ENCODE measurements at places on chromosomes 4 and X.

GRCh38 chrX:13599491-13599890, 30.1 kb downstream of the EGFL6 start:
- DNase-seq: no peak

DNA sequence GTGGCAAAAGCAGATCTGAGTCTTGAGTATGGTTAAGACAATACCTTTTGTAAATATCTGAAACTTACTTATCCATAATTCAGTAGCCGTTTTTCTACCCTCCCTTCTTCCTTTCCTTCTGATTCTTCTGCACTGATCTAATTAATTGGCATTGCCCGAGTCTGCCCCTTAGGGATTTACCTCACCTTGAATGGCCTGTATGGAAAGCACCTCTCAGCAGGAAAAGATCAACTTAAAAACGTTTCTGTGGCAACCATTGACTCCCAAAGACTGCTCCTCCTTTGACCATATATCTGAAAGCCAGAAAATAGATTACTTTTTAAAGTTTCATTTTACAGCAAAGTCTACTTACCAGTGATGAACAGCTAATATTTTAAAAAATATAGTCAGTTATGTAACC, 496.5 kb upstream of the LCORL start:
- DNase-seq: no peak

- no peak for DNase-seq
These were observed 58.2 kb upstream of the DUSP21 start for GRCh38 chrX:44785652-44786051.

GRCh38 chr4:154551872-154552686, 1.9 kb upstream of the PLRG1 start:
- peak; percentile 83 for DNase-seq

DNA sequence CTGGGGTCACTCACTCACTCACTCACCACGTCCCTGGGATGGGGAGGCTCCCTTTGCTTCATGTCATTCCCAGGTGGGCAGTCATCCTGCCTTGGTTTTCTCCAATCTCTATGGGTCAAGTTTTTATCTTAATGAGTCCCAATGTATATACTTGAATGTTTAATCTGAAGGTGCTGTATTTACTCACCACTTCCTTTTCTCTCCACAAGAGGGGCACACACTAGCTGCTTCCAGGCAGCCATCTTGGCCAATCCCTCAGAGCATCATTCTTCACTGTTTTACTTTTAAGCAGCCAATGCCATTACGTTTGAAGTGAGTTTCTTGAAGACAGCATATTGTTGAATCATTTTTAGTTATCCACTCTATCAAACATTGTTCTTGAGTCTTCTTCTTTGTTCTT, 153.4 kb upstream of the ARSJ start:
- no peak for DNase-seq

DNA sequence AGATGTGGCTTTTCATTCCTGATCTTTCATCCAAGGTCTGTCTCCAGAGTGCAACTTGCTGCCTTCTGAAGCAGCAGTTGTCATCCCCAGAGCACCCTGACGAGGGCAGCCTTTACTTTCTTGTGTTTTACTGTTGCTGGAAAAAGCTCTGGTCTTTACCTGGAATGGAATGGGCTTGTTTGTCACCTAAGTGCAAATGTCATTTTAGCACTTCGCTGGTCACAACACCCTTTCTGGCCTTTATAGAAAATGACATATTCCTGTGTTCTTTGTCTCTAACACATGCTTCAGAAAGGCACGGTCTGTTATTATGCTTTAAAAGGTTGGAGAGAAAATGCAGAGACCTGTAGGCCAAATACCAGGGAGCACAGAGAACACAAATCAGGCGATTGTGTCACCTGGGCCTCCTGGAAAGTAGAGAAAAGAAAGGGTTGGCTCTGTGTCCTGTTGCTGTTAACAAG, 332.7 kb upstream of the IGFBP7 start:
- DNase-seq: no peak

DNA sequence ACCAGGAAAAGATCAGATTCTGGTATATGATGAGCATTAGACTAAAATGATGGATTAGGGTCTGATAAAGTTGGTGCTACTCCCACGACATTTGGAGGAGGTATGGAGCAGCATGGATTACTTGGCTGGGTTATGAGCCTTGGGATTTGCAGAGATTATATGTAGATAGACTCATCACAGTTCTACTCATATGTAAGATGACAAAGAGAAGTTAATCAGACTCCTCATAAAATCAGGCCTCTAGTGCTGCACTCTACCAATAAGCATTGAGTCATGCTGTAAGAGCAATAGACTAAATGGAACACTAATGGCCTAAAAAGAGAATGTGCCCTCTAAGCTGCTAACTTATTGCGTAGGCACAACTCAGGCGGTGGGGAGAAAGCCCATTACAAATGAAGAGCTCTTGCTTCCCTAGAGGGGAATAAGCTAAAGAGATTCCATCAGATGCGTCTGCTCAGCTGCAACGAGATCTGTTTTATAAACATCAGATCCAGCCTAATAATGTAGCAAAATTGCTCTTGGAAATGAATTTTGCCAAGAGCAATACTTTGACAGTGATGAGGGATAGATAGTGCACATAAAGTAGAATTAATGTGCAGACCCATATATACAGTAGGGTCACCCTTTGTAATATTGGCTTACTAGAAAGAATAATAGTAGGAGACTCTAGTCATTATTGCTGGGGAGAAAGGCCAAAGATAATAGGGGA, 17.5 kb downstream of the LIAS start:
- DNase-seq: no peak

DNA sequence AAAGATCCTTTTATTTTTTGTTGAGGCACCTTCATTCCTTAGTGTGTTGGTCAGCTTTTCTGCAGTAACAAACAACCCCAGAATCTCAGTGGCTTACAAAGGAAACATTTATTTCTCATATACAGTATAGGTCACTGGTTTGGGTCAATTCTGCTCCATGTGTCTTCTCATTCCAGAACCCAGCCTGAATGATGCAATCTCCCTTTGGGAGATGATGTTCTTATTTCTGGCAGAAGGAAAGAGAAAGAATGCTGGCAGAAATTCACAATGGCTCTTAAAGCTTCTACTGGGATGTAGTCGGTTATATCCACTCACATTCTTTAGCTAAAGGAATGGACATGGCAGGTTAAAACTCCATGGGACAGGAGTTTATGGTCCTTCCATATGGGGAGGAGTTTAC, 42.3 kb downstream of the IDS start:
- DNase-seq: no peak

GRCh38 chr4:127832585-127832984, 48.1 kb upstream of the PLK4 start:
- no peak for DNase-seq

DNA sequence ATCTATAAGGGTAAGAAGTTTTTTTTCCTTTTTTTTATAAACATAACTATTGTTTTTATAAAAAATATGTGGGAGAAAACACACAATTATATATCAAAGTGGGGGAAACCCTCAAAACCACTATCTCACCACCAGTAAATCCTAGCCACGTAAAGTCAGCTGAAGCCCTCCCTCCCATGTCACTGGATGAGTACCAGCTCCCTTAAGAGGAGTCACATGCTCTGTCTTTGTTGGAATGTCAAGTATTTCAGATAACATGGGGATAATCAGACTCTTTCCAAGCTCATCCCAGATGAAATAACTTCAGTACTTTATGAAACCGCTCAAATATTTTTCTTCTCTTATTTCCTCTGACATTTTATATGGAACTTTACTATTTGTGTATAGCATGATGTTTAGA, 2.4 kb downstream of the MYOZ2 start:
- DNase-seq: no peak

DNA sequence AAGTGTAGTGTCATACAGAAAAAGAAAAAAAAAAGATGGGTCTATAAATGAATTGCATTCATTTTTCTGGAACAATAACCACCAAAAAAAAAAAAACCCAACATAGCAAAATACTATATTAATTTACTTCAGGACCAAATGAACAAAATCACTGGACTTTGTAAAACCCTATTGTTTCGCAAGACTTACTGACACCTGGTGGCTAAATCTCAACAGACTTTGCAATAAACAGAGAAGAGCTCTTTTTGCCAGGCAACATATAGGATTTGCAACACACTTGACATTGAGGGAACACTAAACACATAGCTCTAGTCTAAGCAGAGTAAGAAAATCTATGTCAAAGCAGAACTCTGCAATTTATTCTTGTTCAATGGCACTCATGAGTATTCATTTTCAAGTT, 990.2 kb downstream of the STPG2 start:
- DNase-seq: no peak

DNA sequence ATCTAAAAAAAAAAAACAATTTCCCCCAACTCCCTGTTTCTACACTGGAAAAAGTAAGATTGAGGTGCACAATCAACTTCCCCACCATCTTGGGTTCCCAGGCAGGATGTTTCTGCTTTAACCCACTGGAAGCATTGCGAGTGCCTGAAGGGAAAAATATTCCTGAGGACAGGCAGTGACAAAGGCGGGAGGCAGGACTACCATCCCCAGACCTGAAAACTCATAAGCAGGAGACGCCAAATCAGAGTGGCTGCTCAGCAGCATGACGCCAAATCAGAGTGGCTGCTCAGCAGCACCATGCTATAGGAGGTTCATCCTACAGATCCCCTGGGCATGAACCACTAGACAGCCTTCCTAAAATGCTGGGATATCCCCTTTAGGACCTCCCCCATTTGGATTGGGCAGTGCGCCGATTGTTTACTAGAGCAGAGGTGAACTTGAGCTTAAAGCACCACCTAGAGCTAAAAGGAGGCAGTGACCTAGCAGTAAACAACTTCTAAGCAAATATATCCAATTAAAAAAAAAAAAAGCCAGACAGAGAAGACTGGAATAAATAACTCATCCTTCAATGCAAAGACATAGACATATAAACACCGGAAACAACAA, 35.0 kb upstream of the GK start:
- DNase-seq: no peak

DNA sequence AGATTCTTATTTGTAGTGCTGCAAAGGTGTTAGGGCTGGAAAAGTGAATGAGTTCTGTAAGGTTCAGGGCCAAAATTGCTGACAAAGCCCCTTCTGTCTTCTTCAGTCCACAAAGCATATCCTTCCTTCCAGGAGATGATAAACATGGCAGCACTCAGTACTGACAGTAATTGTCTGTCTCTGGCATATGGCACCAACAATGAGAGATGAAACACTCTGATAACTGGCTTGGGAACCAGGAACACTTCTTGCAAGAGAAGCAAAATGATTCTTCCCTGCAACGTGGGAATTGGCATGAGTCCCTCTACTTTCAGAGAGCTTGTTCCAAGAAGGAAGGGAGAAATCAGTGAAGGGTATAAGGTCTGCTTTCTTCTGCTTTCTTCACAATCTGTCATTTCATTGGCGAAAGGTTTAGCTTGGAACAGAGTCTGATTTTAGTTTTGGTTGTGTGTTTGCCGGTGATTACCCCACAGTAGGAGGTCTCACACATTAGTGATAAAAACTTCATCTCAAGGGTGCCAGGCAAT, 963.3 kb downstream of the NLGN4X start:
- no peak for DNase-seq

DNA sequence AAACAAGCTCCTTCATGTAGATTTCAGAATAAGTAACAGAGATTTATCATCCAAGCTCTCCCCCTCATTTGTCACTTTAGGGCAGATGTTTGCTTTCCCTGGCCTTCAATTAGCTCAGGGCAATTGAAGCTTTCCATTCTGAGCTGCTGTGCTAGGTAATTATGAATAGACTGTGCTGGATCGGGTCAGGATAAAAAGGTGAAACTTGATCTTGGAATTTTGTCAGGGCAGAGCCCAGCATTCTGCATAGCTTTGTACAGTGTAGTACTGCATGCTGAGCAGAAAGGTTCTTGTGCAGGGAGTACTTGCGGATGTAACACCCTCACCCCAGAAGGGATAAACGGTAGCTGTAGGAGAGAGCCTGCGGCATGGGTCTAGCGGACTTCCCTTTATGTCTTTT, 64.0 kb upstream of the CLDN34 start:
- DNase-seq: no peak

- DNase-seq: no peak
These were observed 74.3 kb upstream of the TEX13D start for GRCh38 chrX:124257924-124258702.

- no peak for DNase-seq
These were observed 55.0 kb downstream of the SH3KBP1 start for GRCh38 chrX:19832191-19832965.
